ENCODE measurements at places on chromosomes 7 and 10.

- no peak for DNase-seq
Measured at GRCh38 chr10:88097092-88097516, 233.7 kb downstream of the PTEN start.

DNA sequence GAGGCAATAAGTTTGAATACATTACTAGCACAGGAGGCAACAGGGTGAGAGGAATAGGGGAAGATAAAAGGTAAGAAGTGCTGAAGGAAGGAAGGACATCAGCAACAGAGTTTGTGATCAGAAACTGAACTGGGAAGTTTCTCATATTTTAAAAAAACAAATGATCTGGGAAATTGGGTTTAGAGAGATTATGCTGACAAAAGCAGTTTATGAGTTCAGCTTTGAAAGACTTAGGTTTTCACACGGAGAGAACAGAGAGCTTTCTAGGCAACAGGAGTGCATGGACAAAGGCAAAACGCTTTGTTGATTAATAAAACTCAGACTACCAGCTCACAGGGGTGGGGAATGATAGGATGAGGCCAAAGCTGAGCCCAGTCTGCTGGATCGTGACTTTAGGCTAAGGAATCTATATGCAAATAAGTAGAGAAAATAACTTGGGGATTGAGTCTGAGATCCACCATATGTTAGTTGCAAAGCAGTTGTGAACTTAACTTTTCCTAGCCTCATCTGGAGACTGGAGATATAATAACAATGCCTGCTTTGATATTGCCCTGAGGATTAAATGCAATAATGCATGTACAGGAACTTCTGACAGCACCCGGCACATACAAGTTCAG, 4.2 kb downstream of the OSBPL3 start:
- DNase-seq: no peak

DNA sequence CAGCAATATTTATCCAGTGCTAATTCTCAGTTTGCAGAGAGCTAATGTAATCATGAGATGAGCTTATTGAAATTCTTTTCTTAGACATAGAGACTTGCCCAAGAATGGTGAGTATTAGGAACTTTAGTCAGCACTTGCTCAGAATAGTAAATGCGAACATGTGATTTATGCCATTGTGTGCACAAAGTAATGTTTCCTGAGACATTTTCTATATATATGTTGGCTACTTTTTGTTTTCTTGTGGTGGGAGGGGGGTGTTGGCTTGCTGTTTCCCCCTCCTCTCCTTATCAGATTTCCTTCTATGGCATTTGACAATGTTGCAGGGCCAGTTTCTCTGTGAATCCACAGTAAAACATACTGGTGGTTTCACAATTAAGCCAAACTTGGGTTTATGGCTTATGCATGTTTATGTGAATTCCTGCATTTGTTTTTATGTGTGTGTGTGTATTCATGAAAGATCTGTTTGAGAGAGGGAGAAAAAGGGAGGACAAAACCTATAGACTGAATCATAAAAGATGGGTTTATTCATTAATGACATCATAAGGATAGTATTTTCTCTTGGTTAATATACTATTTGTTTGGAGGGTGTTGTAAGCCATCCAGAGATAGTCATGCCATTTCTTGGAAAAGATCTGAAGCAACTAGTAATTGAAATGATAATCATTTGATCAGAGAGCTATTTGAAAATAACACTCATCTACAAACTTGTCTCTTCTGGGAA, 36.3 kb downstream of the ARID5B start:
- peak; percentile 70 for DNase-seq

- DNase-seq: no peak
Measured at GRCh38 chr10:123795846-123796590, 95.6 kb downstream of the CPXM2 start.

DNA sequence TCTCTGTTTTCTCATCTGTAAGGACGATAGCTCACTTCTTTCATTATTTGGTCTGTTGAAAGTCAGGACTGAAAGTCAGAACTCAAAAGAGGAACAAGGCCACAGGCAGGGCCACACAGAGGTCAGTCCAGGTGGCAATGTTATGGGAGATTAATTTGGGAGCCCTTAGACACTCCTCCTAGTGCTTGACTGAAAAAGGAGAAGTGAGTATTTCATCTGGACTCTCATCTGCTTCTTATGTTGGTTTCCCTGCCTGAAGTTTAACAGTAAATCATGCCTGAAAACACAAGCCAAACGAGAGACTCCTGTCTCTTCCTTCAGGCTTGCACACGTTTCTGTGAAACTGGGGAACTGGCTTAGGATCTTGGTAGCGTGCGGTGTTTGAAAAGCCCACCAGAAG, 248.5 kb downstream of the BUB3 start:
- DNase-seq: no peak

DNA sequence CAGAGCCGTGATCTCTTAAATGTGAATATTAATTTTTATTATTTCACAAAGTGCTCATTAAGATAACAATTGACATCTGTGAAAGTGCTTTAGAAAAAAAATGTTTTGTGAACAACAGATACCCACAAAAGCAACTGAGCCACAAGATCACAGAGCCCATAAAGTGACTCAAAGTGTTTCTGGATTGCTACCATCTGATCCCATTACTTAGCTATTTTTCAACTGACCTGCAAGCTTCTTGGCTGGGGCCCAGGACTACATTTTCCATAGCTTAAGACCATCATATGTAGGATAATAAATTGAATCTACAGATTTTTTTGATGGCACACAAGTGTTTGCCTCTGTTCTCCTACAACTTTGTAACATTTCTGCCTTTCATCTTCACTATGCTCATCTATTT, 674.4 kb downstream of the PHTF2 start:
- DNase-seq: no peak

- peak; percentile 44 for DNase-seq
Measured at GRCh38 chr7:45650404-45651394, 76.5 kb downstream of the ADCY1 start.

- no peak for DNase-seq
Measured at GRCh38 chr7:33958104-33958503, 52.8 kb downstream of the BMPER start.

- no peak for DNase-seq
Measured at GRCh38 chr7:16646472-16647072, 591 bp downstream of the BZW2 start.

GRCh38 chr7:400901-401485, 111.0 kb downstream of the FOXL3 start:
- DNase-seq: no peak

GRCh38 chr7:26865094-26865388, 651 bp upstream of the SKAP2 start:
- no peak for DNase-seq

DNA sequence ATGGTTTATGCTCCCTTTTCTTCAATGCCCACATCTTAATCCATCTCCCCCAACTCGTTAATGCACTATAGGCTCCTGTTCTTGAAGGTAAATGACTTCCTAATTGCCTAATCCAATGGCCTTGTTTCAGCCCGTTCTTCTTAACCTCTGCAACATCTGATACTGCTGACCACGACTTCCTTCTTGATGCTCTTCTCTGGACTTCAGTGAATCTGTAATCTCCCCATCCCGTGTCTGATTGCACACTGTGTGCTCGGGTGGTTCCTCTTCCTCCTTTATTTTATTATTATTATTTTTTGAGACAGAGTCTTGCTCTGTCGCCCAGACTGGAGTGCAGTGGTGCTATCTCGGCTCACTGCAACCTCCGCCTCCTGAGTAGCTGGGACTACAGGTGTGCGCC, 58.9 kb downstream of the HIPK2 start:
- no peak for DNase-seq

GRCh38 chr7:117767951-117768350, 105.3 kb downstream of the CTTNBP2 start:
- DNase-seq: no peak

GRCh38 chr7:49229246-49229645, 304.9 kb downstream of the CDC14C start:
- no peak for DNase-seq

GRCh38 chr10:116440330-116441030, 12.8 kb downstream of the PNLIPRP3 start:
- DNase-seq: no peak

DNA sequence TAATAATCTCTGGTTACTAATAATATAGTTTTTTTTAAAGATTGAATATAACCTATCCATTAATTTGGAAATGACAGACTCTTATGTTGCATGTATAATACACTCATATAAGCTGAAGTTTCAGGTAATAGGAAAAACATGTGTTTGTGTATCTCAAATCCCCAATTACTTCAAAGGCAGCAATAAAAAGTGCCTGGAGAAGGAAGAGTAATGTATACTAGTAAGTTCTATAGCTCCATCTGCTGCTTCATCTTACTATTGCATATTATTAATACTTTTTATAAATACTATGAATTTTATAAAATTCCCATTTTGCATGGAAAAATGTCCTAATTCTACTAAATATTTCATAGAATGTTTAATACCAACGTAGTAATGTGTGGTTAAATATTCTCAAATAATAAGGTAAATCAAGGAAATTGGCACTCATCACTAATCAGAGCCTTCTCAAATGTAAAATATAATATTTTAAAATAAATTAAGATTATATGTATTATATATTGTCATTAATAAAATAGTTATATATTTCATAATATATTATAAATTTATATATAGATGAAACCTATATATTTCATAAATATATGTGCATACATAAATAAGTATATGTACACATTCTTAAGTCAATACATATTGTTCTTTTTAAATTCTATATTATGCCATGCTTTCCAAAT, 311.9 kb downstream of the HGF start:
- DNase-seq: no peak

GRCh38 chr10:59362959-59363381, 621 bp upstream of the FAM13C start:
- DNase-seq: peak; percentile 58

DNA sequence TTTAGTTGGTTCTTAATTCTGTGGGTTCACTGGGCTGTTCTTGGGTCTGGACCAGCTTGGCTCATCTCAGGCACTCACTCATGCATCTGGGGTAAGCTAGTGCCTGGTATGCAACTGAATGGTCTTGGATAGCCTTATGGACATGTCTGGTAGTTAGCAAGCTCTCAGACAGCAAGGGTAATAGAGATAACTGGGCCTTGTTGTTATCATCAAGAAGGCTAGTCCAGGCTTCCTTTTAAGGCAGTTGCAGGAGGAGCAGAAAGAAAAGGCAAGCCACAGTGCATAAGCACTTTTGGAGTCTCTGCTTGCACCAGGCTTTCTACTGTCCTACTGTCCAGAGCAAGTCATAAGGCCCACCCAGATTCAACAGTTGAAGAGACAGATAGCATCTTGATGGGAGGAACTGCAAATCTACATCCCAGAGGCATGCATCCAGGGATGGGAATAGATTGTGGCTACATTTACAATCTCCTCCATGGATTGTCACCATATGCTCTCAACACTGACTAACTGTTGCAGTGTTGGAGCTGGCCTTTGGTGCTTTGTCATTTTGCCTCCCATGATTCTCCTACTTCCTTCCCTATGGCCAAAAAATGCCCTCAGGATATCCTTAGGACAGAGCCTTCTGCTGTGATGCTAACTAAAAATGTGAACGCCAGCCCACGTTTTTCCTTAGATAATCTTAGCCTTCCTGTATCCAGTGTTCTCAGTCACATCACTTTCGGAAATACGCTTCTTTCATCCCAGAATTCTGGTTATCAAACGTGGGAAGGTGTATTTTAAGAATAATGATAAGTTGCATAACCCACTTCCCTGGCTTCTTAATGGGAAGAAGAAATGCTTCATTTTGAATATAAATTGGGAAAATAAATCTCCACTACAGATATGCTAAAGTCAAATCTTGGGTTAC, 3.6 kb downstream of the GIMAP4 start:
- no peak for DNase-seq

DNA sequence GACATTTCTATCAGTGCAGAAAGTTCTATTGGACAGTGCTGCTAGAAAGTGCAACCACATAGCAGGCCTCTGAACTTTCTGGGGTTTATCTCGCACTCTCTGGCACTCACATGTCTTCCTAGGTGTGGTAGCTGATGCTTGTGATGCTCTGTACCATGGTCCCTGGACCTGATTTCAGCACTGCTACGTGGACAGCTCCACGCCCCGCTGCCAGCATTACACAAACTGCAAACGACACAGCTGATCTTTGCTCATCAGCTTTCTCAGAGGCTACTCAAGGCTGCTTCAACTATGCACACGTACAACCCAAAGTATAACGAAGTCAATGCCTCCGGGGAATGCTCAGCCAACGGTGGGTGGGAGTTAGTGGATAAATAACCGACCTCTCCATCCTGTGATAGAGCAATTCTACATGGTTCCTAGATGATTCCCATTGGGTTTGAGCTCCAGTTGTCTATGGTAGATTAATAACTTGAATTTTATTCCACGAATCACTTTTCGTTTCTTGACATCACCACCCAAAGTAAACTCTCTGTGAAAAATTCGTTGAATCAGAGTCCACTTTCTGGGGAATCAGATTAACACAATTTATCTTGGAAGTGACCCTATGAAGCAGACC, 302.5 kb downstream of the ACTR3B start:
- DNase-seq: peak; percentile 57

GRCh38 chr10:77357611-77358310, 279.8 kb downstream of the KCNMA1 start:
- no peak for DNase-seq

GRCh38 chr10:47332371-47332770, 10.1 kb downstream of the GDF2 start:
- DNase-seq: no peak

DNA sequence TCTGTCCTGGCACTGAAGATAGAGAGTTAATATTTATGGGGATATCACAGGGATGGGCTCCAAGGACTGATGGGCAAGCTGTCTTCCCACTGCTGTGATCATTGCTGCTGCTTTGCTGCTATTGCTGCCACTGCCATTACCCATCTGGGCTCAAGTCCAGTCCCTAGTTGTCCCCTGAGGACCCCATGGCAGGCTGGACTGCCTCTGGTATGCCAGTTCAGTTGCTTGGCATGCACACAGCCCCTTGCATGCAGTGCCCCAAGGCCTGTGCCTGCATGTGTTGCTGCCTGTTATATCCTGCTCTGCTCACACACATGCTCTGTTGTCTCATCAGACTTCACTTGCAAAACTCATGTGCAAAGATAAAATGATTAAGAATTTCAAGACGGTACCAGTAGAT, 109.5 kb downstream of the ADRA2A start:
- no peak for DNase-seq

DNA sequence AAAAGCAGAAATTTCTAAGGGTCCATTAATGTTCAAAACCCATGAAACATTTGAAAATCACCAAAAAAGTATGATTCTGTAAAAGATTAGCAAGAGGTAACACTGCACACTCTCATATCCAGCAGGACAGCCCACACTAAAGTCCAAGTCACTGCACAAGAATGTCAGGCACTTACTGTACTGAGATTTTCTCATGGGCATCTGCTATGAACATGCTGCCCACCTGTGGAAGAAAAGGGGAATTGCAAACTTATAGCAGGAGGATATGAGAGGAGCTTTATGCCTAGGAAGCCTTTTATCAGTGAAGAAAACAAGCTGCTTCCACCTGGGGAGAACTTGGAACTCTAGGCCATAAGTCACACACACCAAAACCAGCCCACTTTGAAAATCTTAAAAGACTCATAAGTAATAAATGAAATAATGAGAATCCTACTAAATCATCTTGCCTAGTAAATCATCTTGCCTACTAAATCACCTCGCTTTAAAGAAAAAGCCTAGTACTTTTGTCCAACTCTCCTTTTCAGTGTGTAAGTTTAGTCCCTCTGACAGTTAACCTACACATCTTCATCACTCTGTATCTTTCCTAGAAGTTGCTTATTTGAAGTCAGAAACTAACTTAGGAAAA, 46.1 kb downstream of the ARMH3 start:
- DNase-seq: peak; percentile 85

All from activated CD4-positive, alpha-beta T cell treated with anti-CD3 and anti-CD28 coated beads, Interleukin-2, amount 10 ng/mL, durations not matched to agents 24 days and 14 days (primary cell).